ENCODE measurements at places on chromosomes 12 and 14. TPM values are rescaled to one million over a fixed set of nuclear protein-coding genes. Genes with fewer than 3 reads are reported as not detected.

DNA sequence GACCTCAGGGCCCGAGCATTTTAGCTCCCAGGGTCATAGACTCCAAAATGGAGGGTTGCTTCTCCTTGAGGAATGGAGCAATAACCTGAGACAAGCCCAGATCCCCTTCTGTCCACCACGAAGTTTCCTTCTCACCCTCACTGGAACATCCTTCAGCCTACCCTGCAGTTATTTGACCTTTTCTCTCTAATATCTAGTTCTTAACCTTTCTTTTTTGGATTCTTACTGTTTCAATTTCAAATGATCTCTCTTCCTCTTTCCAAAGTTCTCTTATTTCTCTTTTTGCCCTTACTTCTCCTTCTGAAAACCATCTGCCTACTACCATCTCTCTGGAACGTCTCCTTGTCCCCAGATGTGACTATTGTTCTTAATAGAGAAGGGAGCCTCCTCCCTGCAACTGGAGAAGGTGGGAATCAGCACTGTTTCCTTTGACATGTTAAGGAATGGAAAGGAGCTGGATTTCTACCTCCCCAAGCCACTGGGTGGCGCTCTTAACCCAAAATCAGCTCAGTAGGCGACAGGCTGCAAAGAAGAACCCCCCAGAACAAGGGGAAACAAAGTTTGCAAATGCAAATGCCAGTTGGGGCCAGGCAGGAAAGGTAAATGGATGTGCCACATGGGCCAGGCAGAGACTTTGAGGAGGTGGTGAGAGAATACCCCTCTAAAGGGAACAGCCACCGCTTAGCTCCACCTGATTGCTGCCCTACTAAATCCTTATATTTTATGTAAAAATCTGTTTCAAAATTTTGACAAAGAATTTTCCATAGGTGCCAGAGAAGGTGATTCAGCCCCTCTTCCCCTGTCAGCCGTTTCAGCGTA is 22.4 kb upstream of the PDE1B start:
- DNase-seq, result peak; percentile 77

GRCh38 chr14:78610994-78611393 is 440.8 kb downstream of the NRXN3 start:
- DNase-seq, result no peak

DNA sequence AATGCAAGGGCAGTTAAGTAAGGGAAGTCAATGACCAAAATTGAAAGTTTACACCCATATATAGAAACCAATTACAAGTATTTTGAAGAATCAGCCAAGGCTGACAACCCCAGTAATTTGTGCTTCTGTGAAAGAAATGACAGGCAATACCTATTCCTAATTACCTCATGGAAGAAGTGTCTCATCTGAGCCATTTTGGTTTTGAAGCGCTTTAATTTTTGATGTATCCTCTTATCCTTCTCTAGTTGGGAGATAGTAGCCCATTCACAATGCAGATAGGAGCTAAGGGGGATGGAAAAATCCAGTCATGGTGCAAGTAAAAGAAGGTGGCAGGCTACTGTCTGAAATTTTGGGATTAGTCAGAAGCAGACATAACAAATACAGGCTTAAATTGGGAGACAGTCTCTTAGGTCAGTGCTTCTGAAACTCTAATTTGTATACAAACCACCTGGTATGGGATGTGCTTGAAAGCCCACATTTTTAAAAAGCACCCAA is 30.4 kb upstream of the SUPT16H start:
- DNase-seq, result no peak

DNA sequence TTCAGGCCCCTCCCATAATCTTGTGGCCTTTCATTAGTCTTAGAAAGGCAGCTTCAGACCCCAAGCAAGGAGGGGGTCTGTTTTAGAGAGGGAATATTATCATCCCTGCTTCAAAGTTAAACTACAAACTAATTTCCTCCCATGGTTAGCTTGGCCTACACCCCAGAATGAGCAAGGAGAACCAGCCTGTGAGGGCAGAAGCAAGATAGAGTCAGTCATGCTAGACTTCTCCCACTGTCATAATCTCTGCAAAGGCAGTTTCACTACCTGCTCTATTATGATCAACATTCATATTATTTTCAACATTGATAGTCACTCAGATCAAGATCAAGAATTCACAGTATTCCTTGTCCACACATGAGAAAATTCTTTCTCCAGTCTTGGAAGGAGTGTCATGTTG is 105.1 kb downstream of the GXYLT1 start:
- DNase-seq, result no peak

Gene GRIP1
- 0.38 TPM for polyA plus RNA-seq

- no peak for DNase-seq
Measured at GRCh38 chr12:14691560-14691959, 4.8 kb downstream of the GUCY2C start.

DNA sequence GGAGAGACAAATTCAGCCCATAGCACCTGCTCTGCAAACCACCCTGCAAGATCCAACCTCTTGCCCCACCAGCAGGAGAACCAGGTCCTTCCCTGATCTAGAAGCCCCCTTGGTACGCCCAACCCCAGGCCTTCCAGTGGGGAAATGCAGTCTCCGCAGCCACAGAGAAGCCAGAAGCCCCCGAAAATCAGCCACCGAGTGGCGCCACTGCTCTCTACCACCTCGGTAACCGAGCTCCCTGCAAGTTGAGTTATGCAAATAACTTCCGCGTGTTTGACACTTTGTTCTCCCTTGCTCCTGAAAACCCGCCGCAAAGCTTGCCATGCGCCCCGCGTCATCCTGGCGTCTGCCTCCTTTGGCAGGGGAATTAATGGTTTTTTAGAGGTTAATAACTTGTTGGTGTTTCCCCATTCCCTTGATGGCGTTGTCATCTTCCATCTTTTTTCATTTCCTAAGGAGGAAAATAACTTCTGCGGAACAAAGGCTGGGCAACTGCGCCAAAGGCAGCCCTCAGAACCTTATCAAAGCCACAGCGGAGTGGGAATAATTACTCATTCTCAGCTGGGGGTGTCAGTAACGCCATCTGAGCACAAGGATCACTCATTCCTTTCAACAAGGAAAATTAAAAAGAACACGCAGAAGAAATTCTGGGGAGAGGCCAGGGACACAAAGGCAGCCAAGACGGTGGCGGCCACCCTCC is 60.4 kb downstream of the FZD10 start:
- DNase-seq, result no peak

DNA sequence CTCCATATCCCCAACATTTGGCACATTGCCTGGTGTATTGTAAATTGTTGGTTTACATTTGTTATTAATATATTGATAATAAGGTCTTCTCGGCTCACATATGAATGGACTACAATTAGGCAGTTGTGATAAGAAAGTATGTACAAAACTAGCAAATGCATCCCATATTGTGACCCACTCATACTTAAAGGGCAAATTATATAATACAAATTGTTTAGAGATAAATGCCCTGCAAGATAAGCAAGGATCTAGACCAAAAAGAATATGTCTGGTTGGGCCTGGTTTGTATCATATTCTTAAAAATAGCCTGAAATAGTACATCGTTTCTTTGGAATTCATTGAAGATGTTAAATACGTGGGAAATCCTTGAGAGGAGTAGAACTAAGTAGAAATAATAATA is 151.3 kb downstream of the CNTN1 start:
- no peak for DNase-seq

GRCh38 chr12:58420503-58420902 is 479.1 kb downstream of the ATP23 start:
- DNase-seq, result no peak

DNA sequence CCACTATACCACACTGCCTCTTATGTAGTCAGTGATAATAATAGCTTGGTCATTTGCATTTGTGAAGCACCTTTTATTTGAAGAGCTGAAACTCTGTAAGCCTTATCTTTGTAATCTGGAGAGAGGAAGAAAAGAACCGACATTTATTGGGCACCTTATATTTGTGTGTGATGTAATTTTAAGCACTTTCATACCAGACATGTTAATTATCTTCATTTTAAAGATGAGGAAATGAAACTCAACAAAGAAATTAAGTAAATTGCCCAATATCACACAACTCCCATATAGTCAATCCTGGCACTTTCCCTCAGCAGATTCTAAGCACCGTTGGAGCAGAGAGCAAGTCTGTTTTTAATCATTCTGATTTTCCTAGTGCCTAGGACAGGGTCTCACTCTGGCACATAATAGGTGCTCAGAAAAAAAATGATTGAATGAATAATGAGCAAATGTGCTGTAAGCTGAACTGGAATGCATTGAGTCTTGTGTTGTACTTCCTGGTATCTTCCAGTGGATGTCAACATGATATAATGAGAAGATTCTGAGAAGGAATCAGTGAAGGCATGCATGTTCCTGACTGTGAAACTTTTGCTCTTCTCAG is 418.9 kb downstream of the ZFP36L1 start:
- DNase-seq, result no peak

DNA sequence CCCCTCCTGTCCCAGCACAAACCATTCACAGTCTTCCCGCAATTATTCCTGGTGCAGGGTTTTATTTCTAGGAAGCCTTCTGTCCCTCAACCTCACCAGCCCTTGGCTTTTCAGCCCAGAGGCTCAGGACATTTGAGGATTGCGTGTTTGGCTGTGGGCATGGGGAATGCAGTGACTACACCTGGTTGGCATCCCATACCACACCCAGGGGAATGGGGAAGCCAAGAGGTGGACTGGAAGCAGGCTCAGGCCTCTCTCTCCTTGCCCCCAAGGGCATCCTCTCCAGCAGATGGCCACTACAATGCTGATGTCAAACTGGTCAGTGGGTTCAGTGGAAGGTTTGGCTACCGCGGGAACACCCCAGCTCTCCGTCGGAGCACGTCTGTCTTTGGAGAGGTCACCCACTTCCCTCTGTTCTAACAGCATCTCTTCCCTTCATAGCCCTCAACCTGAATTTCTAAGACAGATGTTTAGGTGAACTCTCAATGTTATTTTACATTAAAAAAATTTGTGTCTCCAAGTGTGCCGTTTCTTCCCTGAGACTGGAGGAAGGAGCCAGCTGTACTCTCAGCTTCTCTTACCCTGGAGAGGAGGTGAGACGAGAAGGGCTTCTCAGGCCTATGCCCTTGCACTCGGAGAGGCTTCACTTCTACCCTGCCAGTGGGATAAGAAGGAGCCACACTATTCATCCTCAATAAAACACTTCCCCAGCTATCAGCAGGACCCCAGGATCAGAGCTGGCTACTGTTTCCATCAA is 35.5 kb downstream of the DCAF4 start:
- DNase-seq, result no peak

- peak; percentile 60 for DNase-seq
Measured at GRCh38 chr14:103519837-103520212, 2.8 kb downstream of the CKB start.

DNA sequence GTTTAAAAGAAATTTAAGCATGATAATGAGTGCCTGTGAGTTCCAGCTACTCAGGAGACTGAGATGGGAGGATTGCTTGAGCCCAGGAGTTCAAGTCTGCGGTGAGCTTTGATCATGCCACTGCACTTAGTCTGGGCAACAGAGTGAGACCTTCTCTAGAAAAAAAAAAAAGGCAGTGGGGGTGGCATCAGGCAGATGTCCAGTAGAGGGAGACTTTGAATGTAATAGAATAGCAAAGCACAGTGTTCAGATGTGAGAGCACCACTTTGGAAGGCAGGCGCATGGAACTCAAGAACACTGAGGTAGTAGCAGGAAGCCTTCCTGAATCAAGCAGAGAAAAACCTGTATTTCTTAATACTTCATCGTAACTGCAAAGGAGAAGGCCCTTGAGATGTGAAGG is 394.5 kb upstream of the GARIN6 start:
- no peak for DNase-seq

Gene HHIPL1
- polyA plus RNA-seq, result 0.63 TPM

DNA sequence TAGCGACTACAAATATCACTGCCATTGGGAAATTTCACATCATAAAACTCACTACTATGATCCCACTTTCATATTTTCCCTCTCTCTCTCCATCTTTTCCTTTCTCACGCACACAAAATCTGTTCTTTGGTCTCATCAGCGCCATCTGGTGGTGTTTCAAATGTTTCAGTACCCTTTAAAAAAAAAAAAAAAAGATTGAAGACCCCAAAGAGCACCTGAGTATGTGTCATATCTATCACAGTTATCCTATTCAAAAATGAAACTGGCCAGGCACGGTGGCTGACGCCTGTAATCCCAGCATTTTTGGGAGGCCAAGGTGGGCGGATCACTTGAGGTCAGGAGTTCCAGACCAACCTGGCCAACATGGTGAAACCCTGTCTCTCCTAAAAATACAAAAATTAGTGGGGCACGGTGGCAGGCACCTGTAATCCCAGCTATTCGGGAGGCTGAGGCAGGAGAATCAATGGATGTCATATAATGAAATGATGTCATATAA is 72.4 kb downstream of the TTC9 start:
- DNase-seq, result no peak

GRCh38 chr14:70894868-70895267 is 12.4 kb upstream of the PCNX1 start:
- no peak for DNase-seq

- no peak for DNase-seq
Measured at GRCh38 chr14:93606091-93606490, 175.4 kb downstream of the UNC79 start.

Gene GPR65
- polyA plus RNA-seq, result 0.28 TPM

DNA sequence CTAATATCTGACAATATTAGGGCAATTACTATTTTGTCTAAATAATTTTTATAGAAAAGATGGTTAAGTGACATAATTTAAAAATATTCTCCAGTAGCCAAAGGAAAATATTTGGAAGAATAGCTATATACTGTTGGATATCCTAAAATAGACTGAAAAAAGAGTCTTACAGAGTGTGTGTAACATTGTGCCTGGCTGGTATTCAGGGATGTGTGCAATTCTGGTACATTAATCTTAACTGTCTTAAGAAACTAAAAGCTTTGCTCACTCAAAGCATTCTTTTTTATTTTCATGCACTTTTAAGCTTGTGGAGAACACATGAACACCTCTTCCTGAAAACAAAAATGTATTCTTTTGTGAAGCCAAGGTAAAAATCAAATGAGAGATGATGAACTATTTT is 10.1 kb upstream of the NR2C1 start:
- DNase-seq, result no peak

GRCh38 chr12:25616286-25616685 is 63.2 kb upstream of the LMNTD1 start:
- no peak for DNase-seq

Gene MSI1
- 0.75 TPM for polyA plus RNA-seq

Gene OR4N2
- not detected for polyA plus RNA-seq

DNA sequence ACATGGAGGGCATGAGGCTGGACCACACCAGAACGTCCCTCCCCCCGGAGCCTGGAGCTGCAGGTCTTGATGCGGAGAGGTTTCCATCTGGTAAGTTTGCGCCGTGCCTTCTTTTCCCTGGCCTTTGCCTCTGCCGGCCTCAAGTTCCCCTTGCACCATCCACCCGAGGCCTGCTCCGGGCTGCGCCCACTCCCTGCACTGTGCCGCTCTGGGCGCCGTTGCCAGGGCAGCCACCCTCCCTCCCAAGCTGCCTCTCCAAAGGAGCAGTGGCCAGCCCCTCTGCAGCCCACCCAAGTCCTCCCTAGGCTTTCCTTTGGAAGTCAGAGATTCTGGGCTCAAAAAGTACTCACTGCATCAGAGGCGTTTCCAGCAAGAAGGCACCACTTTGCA is 46.2 kb upstream of the MEG3 start:
- no peak for DNase-seq

Gene C1RL
- polyA plus RNA-seq, result 85.1 TPM

DNA sequence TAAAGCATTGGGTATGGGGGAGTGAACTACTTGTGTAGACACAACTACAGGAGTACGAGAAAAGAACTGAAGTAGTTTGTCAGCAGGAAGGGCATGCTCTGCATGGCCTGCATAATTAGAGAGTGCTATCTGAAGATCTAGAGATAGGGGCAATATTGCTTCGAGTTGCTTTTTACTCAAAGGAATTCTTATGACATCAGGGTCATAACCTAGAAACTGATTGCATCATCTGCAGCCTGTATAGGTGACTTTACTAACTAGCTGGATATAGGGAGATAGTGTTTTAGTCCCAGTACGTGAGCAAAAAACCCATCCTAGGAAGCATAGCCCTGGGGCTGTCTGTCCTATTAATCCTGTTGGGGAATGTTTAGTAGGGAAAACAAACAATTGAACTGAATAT is 39.8 kb downstream of the TMTC3 start:
- no peak for DNase-seq

Measured in aorta (tissue), 5 donors.